Effector CD8-positive, alpha-beta T cell (primary cell): ENCODE measurements at places on chromosomes 5 and 9.

DNA sequence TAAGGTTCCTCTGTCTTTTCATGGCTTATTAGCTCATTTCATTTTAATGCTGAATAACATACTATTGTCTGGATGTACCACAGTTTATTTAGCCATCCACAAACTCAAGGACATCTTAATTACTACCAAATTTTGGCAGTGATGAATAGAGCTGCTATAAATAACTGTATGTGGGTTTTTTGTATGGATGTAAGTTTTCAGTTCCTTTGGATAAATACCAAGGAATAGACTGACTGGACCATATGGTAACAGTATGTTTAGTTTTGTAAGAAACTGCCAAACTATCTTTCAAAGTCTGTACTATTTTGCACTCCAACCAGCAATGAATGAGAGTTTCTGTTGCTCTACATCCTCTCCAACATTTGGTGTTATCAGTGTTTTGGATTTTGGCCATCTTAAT is 38.7 kb downstream of the SCAMP1 start:
- no peak for DNase-seq

DNA sequence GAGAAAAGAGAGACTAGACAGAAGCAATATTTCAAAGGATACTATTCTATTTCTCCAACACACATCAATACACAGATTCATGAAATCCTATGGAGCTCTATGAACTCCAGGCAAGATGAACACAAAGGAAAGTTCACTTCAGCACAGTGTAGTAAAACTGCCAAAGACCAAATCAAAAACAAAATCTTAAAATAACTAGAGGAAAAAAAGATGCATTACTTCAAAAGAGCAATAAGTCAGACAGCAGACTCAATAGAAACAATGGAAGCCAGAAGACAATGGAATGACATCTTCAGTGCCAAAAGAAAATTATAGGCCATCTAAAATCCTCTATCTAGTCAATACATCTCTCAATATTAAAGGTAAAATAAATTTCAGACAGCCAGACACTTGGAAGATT is 205.3 kb upstream of the TBC1D2 start:
- no peak for DNase-seq

DNA sequence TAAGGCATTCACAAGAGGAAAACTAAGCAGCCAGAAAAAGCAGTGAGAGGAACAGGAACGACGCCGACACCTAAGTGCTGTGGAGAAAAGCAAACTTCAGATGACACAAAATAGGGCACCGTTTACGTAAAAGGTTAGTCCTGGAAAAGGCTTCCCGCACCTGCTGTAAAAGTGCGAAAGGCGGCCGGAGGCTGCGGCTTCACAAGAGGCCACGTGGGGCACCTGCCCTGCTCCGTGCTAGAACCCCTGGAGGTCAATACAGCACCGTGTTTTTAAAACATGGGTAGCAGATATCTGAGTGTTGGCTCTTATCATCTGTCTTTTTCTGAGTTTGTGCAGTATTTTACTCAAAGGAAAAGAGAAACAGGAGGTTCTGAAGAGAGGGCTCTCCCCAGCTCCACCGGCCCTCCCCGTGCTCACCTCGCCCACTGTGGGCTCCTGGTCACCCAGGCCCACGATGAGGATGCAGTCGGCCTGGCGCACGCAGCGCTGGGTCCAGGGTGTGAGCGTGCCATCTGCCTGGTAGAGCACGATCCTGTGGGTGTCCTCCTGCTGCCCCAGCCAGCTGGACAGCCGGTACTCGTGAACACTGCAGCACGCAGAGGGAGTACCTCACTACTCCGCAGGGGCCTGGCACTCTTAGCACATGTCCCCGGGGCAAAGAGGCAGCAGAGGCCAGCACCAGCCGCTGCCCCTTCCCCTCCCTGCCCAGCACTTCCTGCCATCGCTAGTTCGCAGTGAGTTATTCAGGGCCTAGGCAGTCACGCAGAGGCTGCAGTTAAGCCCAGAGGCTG is 21.0 kb upstream of the NSMF start:
- no peak for DNase-seq

- DNase-seq: no peak
Measured at GRCh38 chr5:56307714-56308333, 74.7 kb upstream of the ANKRD55 start.

GRCh38 chr5:103422756-103423155 is 139.8 kb downstream of the NUDT12 start:
- no peak for DNase-seq

- no peak for DNase-seq
Measured at GRCh38 chr5:132055808-132056609, 4.4 kb upstream of the IL3 start.

GRCh38 chr5:88251048-88251711 is 17.5 kb downstream of the TMEM161B start:
- DNase-seq: no peak

DNA sequence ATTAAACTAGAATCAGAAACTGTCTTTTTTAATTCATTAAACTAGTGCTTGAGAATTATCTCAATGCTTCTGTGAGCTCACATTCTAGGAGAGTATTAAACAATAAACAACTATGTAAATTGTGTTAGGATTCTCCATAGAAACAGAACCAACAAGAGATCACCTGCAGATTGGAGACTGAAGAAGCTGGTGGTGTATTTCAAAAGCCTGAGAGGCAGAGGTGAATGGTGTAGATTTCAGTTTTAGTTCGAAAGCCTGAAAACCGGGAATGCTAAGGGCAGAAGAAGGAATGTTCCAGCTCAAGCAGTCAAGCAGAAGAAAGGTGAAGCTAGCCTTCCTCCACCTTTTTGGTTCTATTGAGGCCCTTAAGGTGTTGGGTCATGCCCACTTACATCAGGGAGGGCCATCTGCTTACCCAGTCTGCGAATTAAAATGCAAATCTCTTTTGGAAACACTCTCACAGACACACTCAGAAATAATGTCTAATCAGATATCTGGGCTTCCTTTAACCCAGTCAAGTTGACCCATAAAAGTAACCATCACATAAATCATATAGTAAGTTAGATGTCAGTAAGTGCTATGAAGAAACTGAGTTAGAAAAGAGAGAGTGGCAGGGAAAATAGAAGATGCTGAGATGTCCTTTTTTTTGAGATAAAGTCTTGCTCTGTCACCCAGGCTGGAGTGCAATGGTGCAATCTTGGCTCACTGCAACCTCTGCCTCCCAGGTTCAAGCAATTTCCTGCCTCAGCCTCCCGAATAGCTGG is 291.5 kb downstream of the ARRDC3 start:
- no peak for DNase-seq
